Activated T-helper 1 cell treated with Interleukin-2 at 50 U/mL for 16 hours (primary cell): ENCODE measurements at places on chromosomes 12 and 14.
A peak's percentile ranks its signal among the peaks of the same experiment; 100 is the strongest.

GRCh38 chr14:61350427-61351270 is 29.3 kb downstream of the PRKCH start:
- no peak for DNase-seq

- no peak for DNase-seq
Observed at GRCh38 chr12:38544330-38545066, 227.9 kb downstream of the ALG10B start.

DNA sequence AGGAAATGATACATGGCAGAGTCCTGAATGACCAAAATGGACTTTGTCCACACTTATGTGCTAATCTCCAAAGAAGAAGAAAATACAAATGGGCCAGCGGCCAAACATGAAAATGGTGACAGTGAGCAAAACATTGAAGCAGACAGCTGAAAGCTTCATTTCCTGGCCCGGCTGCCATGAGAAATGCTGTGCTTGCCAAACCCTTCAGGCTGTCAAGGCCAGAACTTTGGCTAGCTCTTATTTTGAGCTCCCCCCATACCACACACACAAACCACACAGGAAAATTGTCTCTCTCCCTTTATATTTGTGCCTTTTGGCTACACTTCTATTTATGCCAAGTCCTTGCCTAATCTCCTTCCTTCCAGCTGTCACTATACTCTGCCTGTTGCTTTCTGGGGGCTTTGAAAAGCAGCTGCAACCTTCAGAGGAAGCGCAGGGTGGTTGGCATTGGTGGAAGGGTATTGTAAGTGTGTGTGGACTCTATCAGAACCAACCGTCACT is 323.8 kb downstream of the RAD51B start:
- no peak for DNase-seq

GRCh38 chr14:102495491-102496330 is 13.9 kb downstream of the ANKRD9 start:
- no peak for DNase-seq

- DNase-seq = no peak
Observed at GRCh38 chr12:45989287-45989686, 1.1 kb downstream of the SCAF11 start.

DNA sequence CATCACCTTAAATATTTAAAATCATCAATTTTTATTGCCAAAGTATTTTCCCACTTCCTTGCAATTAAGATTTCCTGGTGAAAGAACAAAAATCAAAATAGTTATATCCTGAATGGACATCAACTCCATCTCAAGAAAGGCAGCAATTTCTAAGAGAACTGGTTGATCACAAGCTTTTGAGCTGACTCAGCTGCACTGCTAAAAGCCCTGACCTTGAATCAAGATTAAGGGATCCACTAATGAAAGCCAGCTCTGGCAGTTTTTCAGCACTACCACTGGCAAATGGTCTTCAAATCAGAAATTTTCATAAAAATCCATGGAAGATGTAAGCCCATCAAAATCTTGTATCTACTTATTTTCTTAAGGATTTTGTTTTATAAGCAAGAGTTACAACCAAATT is 123.4 kb downstream of the SLC6A15 start:
- no peak for DNase-seq

GRCh38 chr12:112447106-112447505 is 28.4 kb downstream of the PTPN11 start:
- DNase-seq = no peak

GRCh38 chr12:124685689-124686369 is 118.4 kb upstream of the NCOR2 start:
- DNase-seq = no peak

DNA sequence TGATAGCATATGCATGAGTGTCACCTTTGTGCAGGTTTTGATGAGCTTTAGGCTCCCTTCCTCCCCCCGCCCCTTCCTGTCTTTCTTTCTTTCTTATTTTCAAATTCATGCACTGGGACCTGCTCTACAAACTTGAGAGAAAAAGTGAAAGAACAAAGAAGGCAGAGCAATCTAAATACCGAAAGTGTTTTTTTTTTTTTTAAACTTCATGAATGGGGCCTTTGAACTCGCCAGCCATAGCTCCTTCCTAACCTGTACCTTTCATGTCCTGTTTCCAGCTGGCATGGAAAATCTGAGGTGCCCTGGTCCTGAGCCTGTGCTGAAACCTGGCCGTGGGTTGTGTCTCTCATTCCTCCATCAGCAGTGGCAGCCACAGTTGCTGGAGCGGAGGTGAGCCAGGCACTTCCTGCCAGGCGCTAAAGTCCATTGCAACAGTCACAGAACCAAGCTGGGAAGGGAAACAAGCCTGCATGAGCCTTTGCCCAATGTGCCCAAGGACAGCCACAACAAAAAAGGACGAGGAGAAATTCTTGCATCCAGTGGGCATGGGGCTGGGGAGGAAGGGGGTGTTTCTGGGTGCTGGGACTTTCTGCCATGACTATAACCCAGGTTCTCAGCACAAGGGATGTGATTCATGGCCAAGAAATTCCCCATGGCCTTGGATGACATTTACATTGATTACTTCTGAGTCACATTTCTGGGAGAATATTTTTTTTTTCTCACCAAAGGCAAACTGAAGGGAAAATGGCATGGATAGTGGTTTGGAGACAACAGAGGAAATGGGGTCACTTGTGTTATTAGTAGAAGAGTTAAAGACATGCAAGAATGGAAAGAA is 102.7 kb downstream of the TMEM30B start:
- DNase-seq = no peak

- no peak for DNase-seq
Observed at GRCh38 chr12:65961190-65962035, 137.1 kb downstream of the HMGA2 start.

DNA sequence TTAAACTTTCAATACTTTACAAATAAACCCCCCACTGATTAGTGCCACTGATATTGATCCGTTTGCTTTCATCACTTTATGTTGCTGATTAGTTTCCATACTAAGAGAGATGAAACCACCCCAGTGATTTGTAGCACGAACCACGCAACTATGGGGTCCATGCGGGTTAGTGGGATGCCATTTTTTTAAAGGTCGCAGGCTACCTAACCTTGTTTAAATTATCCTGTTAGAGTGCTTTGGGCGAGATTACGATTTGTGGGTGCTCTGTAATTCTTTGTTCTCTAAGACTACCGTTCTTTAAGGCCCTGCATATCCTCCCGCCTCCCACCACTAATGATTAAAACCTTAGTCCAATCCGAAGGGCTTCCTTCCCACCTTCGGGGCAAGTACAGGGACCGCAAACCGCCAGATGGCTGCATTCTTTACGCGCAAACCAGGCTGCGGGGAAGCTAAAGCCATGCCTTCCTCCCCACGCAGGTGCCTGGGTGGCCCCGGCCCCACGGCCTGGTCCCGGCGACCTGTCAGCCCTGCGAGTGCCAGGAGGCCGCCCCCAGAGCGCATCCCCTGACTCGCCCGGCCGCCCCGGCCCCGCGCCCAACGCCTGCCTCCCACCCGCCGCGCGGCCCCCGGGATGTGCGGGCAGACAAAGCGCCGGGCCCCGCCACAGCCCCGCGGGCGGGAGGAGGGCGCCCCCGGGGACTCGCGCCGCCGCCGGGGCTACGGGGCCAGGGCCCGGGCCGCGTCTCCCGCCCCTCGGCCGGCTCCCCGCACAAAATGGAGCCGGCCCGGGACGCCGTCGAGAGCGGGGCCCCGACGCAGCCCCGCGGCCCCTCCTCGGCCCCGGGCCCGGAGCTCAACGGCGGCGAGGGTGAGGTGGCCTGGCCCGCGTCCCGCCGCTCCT is 759 bp downstream of the NFYB start:
- DNase-seq = peak; percentile 20

- DNase-seq = no peak
Observed at GRCh38 chr14:75299059-75299458, 20.4 kb downstream of the FOS start.

- DNase-seq = no peak
Observed at GRCh38 chr12:100986595-100987547, 192.3 kb downstream of the ANO4 start.

- DNase-seq = no peak
Observed at GRCh38 chr14:24690492-24690891, 56.5 kb upstream of the GZMB start.

- no peak for DNase-seq
Observed at GRCh38 chr12:57208631-57209282, 7.8 kb upstream of the NXPH4 start.
